Trophoblast cell (in vitro differentiated cells and primary cell): ENCODE measurements at places on chromosomes 6 and 20.
A peak's percentile ranks its signal among the peaks of the same experiment; 100 is the strongest.

- DNase-seq = peak; percentile 42
Measured at GRCh38 chr20:46558511-46558959, 8.1 kb upstream of the OCSTAMP start.

DNA sequence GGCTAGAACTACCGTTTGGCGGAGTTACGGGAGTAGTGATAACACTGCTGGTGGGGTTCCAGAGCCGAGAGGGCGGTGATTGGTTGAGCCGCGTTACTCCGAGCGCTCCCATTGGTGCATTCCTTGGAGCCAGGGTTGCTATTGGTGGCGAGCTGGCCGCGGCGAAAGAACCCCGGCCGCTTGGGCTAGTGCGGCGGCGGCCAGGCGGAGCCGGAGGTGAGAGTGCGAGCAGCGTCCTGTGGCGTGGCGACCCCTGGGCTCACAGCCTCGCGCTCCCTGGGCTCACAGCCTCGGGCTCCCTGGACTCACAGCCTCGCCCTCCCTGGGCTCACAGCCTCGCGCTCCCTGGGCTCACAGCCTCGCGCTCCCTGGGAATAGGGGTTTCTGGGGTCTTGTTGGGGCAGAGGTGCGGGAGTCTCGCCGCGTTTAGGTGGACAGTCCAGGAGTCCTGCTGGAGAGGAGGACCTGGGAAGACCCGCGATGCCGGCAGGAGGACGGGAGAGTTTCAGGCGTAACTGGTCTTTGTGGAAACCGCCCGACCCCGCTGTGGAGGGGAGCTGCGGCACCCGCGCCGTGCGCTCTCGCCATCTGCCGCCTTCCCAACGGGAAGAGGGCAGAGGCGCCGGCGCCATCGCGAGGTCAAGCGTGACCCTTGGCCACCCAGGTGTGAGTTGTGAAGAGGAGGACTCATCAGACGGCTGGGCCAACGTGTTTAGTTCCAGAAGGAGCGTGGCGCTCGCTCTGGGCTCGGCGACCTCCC lies 12.2 kb downstream of the PRDM13 start:
- DNase-seq = peak; percentile 49

DNA sequence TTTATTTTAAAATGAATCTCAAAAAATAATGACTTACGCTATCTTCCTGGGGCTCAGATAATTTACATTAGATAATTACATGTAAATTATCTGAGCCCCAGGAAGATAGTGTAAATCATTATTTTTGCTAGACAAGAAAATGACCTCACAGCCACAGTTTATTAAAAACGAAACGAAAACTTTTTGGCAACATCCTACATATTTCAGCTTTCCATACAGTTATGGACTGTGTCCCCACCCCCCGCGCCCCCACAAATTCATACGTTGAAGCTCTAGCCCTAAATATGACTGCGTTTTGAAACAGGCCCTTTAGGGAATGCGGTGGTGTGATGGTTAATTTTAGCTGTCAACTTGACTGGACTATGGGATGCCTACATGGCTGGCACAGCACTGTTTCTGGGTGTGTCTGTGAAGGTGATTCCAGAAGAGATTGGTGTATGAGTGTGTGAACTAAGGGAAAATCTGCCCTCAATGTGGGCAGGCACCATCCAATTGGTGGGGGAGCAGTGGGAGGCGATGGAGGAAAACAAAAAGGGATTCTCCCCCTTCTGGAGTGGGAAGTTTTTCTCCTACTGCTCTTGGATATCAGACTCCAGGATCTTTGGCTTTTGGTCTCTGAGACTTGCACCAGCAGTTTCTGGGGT lies 52.6 kb downstream of the TRPC4AP start:
- DNase-seq = no peak

DNA sequence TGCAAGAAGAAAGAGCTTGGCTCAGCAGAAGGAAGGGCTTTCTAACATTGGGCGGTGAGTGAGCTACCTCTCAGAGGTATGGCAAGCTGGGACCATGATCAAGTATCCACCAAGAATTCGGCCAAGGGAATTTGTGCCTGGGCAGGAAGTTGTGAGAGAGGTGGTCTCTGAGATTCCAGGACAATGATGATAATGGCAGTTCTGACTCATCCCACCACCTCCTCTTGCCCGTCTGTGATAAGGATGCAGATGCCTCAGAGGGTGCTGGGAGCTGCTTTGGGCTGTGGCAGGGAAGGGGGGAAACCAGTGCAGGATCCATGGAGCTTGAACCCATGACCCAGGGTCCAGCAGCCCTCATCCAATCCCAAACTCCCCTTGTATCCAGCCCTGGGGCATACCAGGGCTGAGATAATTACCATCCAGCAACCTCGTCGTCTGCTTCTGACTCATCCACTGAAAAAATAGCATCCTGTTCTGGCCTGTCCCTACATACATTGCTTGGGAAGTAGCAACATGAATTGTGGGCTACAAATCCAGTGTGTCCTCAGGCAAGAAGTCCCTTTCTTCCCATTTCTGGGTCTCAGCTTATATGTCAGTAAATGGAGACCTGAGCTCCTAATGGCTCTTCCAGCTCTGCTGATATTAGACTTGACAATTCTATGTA lies 5.9 kb downstream of the TGM6 start:
- no peak for DNase-seq

- peak; percentile 83 for DNase-seq
Measured at GRCh38 chr20:34215711-34216381, 25.4 kb upstream of the ASIP start.

DNA sequence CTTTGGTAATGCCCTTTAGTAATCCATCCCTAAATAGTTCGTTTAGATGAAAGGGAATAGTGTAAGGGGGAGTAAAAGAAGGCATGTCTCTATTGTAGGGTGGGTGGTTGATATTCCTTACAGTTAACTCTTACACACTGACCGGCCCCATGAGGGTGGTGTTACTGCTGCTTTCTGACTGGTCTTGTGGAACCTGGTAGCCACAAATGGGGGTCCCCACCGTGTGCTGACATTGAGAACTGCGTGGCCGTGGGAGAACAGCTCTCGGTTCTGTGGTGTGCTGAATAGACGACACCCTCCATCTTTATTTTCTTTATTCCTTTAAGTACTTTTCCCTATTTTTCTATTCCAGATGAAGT lies 19.3 kb downstream of the MRAP2 start:
- DNase-seq = no peak

- peak; percentile 70 for DNase-seq
Measured at GRCh38 chr6:53437557-53438202, 88.9 kb upstream of the ELOVL5 start.

DNA sequence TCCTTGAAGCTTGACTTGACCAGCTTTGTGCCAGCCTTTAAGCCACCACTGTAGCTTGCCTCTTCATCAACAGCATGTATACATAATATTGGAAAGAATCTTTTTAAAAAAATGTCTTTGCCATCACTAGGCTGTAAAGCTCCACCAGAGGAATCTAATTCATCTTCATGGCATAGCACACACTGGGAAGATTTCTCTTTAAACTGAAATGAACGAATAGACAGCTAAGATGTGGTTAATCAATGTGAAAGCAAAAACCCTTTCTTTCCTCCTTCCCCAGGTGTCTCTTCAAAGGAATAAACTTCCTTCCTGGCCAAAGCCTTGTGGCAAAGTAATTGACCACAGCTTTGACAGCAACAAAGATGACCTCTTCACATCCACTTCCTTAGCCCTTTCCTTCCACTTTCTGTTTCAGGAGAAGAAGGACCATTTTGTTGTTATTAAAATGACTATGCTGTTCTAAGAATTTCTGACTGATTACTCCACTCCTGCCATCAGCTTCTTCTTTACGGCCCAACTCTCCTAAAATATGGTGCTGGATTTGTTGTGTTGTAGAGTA lies 428.7 kb upstream of the SOX4 start:
- DNase-seq = no peak

GRCh38 chr6:113901482-113901881 lies 44.3 kb downstream of the MARCKS start:
- no peak for DNase-seq

DNA sequence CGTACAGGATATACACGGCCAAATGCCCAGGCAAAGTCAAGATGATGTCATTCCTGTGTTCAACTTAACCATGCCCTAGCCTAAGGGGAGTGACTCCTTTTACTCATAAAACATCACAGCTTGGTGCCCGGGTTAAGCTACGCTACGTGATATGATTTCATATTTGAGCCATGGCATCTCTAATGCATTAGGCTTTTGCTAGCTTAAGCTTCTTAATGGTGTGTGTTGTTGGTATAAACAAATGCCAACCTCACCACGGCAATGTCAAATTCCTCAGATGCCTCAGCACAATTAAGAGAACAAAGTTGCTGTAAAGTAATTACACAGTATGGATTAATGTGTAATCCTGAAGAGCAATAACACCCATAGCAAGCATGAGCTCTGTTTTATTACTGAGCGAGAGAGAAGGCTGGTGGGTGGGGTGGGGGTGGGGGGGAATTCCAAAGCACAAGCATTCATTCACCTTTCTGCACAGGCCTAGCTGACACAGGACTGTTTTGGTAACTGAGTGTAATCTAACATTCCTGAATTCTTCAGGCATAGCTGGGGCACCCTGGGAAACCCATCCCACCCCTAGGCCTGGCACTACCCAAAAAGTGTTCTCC lies 44.7 kb upstream of the CNKSR3 start:
- DNase-seq = no peak

DNA sequence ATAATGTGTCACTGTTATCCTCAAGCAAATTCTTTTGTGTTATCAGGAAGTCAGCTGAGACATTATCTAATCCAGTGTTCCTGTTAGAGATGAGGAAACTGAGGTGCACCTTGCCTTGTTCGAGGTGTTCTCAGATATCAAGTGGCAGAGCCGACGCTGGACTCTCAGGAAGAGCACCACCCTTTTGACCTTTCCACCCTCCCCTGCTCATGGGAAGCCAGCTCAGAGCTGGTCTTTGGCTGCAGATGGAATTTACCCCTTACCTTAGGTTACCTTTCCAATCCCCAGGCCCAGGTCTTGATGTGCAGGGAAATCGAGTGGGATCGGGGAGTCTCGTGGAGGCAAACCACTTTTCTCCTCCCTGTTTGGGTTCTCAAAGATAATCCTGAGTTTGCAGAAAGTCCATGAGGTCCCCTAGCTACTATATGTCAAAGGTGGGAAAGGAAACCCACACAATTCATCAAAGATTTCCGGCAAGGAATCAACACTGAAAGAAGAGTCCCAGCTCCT lies 62.9 kb upstream of the PIM1 start:
- no peak for DNase-seq

- no peak for DNase-seq
Measured at GRCh38 chr6:119166024-119166784, 87.7 kb upstream of the FAM184A start.

DNA sequence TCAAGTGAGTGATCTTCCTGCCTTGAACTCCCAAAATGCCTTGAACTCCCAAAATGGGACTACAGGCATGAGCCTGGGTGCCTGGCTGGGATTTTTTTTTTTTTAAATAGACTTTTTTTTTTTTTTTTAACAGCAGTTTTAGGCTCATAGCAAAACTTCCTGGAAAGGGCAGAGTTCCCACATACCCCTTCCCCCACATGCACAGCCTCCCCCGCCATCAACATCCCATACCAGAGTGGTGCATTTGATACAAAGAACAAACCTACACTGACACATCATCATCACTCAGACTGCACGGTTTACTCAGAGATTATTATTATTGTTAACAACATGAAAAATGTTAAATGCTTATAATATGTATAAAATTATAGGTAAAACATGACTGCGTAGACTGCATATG lies 26.0 kb downstream of the UQCC1 start:
- no peak for DNase-seq

GRCh38 chr6:53834132-53834531 lies 39.3 kb downstream of the LRRC1 start:
- DNase-seq = no peak

DNA sequence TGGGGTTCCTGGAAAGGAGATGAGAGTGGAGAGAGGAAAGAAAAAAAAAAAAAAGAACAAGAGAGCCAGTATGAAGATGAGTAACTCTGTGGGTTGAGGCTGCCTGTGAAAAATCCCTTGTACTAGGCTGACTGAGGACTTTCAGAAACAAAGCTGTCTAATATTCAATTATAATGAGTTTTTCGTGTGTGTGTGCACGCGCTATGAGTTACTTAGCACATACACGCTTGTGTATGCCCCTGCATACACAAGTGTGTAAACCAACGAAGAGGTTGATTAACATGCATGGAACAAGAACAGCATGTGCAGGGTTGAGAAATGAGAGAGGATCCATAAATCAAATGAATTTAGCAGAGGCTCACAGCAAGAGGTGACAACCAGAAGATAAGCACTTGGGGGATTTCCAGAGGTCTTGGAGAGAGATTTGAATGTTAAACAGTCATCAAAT lies 4.8 kb upstream of the RBPJL start:
- no peak for DNase-seq

DNA sequence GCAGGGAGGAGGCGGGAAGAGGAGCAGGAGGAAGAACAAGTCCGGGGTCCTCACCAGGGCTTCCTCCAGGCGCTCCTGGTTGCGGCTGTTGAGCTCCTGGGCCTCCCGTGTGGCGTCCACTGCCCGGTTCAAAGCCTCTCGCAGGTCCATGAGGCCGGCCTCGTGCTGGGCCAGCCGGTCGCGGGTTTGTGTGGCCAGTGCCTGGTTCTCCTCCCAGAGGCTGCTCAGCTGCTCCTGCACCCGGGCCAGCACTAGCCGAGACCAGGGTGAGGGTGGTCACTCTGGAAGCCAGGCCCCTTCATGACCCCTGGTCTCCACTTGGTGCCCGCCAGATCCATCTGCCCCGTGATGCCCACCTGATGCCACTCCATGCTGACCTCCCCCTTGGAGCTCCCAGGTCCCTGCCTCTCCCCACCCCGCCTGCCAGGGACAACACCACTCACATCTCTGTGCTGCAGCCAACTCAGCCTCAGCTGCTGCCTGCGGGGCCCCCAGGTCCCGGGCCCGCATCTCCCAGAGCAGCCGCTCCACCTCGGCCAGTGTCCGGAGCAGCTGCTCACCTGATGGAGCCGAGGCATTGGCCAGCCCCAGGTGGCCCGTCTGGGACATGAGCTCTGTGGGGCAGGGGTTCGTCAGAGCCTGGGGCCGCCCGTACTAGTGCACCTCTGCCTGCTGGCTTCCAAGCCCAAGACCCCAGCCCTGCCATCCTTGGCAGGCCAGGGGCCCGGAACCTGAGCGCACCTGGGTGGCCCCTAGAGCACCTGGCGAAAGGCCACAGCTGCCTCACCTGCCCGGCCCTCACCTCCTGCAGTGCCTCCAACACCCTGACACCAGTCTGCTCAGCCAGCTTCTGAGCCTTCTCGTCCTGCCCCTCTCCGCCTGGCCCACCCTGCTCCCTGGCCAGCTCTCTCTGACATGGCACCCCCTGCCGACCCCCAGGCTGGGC lies 15.9 kb downstream of the ADRM1 start:
- DNase-seq = peak; percentile 87

GRCh38 chr6:6525933-6526332 lies 62.6 kb upstream of the LY86 start:
- no peak for DNase-seq

DNA sequence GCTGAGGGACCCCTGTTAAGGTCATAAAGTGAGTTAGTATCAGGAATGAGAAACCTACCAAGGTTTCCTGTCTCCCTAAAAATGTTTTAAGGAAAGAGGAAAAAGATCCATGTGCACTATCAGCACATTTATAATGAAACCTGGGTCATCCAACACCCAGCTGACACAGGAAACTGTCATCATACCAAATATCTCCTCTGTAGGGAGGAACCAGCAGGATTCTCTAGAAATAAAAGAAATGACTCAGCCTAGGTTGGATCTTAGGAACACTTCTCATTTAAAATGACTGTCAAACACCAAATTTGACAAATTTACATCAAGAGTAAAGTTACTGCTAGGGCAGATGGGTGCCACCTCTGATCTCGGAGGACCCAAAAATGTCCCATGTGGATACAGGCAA lies 21.7 kb downstream of the GFOD1 start:
- no peak for DNase-seq

- DNase-seq = no peak
Measured at GRCh38 chr6:117272032-117272866, 6.9 kb downstream of the VGLL2 start.

GRCh38 chr6:163347021-163347446 lies 67.5 kb upstream of the QKI start:
- no peak for DNase-seq
